PC-3 (cell line): ENCODE measurements at places on chromosomes 11 and 22. TPM values are rescaled to one million over a fixed set of nuclear protein-coding genes. Genes with fewer than 3 reads are reported as not detected.
A peak's percentile ranks its signal among the peaks of the same experiment; 100 is the strongest.

Gene CFAP68
- total RNA-seq = 26.0 and 27.4 TPM in 2 replicates

GRCh38 chr11:5713695-5714094 is 22.6 kb upstream of the OR56B1 start:
- H3K27ac ChIP-seq = no peak overlapping the region
- no peak overlapping the region for H3K4me3 ChIP-seq
- H3K4me1 ChIP-seq = no peaks in the 10 kb centered on the region

DNA sequence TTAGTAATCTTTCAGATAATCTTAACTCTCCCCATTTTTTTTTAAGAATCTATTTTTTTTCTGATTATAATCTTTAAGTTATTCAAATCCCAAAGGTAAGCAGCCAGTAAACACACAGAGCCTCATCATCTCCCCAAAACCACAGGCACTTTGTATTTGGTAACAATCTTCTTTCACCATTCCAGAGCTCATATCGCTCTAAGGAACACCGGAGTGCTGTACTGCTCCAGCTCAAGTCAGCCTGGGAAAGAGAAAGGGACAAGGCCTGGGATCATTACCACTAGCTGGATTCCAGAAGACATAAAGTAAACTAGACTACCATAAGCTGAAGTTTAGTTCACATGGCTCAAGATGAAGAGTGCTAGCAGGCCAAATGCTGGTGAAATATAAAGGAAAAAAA is 73.0 kb upstream of the APOA1 start:
- no peaks in the 10 kb centered on the region for H3K27me3 ChIP-seq
- peaks cover 20% of the 10 kb centered on the region for H3K4me1 ChIP-seq
- H3K27ac ChIP-seq = no peak overlapping the region
- no peak overlapping the region for H3K4me3 ChIP-seq
- H3K36me3 ChIP-seq = no peaks in the 10 kb centered on the region

DNA sequence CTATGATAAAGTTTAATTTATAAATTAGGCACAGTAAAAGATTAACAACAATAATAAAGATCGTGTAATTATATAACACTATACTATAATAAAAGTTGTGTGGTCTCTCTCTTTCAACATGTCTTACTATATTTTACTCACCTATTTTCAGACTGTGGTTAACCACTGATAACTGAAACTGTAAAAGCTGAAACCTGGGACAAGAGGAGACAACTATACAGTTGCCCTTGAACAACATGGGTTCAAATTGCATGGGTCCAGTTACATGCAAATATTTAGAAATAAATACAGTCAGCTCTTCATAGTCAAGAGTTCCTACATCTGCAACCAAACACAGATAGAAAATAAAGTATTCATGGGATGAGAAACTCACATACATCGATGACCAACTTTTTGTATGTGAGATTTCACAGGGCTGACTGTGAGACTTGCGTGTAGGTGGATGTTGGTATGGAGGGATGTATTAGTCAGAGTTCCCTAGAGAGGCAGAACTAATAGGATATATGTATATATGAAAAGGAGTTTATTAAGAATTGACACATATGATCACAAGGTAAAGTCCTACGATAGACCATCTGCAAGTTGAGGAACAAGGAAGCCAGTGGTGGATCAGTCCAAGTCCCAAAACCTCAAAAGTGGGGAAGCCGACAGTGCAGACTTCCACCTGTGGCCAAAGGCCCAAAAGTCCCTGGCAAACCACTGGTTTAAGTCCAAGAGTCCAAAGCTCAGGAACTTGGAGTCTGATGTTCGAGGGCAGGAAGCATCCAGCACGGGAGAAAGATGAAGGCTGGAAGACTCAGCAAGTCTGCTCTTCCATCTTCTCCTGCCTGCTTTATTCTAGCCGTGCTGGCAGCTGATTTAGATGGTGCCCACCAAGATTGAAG is 359.5 kb downstream of the INSC start:
- no peaks in the 10 kb centered on the region for H3K36me3 ChIP-seq
- no peaks in the 10 kb centered on the region for H3K27me3 ChIP-seq
- H3K4me1 ChIP-seq = no peaks in the 10 kb centered on the region
- DNase-seq = no peak

DNA sequence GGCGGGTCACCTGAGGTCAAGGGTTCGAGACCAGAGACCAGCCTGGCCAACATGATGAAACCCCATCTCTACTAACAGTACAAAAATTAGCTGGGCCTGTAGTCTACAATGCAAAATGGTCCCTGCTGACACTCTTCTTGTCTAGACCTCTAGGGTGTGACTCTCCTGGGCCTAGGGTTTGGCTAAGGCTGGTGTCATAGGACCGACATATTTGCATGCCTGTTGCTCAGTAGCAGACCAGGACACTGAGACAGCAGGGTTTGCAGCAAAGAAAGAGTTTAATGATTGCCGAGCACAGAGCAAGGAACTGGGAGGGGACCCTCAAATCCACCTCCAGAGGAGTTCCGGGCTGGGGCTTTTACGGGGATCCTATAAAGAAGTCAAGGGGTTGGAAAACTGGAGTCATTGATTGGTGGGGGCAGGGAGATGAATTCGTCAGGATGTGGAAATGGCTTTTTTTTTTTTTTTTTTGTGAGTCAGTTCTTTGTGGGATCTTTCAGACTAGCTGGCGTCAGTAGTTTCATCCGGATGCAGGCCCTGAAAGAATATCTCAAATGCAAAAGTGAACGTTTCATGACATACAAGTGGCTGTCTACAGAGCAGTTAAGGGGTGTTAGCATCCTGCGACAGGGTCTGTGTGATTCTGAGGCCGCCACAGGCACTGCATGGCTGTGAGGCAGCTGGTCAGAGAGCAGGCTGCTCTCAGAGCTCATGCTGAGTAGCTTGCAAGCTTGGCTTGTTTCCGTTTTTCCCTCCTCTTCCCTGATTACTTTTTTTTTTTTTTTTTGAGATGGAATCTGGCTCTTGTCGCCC is 27.2 kb upstream of the A4GALT start:
- H3K27me3 ChIP-seq = no peaks in the 10 kb centered on the region
- no peak for DNase-seq
- no peaks in the 10 kb centered on the region for H3K4me1 ChIP-seq
- no peak overlapping the region for H3K4me3 ChIP-seq
- H3K36me3 ChIP-seq = no peaks in the 10 kb centered on the region

- no peak overlapping the region for H3K4me3 ChIP-seq
- no peak overlapping the region for H3K27ac ChIP-seq
- no peaks in the 10 kb centered on the region for H3K27me3 ChIP-seq
- no peaks in the 10 kb centered on the region for H3K4me1 ChIP-seq
- H3K36me3 ChIP-seq = no peaks in the 10 kb centered on the region
- no peak for DNase-seq
Measured at GRCh38 chr22:40216041-40216756, 38.5 kb downstream of the TNRC6B start.

GRCh38 chr11:64729851-64730382 is 6.9 kb upstream of the NRXN2 start:
- H3K36me3 ChIP-seq = no peaks in the 10 kb centered on the region
- H3K27ac ChIP-seq = no peak overlapping the region
- H3K4me1 ChIP-seq = no peaks in the 10 kb centered on the region
- DNase-seq = peak; percentile 19

DNA sequence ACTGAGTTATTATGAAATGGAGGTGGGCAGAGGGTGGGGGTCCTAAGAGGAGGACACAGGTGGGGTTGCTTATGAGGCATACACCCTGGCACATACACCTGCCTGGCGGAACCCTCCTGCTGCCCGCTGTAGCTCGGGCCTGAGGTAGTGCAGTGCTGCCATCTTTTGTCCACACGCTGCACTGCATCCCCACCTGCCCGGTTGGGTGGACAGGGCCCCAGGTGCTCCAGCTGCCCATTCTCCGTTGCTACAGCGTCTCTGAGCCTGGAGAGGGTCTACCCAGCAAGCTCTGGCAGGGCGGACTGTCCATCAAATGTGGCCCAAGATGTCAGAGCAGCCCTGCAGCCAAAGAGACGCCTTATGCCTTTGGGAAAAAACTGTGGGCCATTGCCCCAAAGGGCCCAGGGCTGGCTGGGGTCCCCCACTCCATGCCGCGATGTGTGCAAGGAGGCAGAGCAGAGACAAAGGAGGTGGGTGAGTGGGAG is 131.2 kb downstream of the BUD13 start:
- no peaks in the 10 kb centered on the region for H3K4me1 ChIP-seq
- no peak overlapping the region for H3K4me3 ChIP-seq
- no peak overlapping the region for H3K27ac ChIP-seq
- H3K27me3 ChIP-seq = peaks cover 39% of the 10 kb centered on the region

DNA sequence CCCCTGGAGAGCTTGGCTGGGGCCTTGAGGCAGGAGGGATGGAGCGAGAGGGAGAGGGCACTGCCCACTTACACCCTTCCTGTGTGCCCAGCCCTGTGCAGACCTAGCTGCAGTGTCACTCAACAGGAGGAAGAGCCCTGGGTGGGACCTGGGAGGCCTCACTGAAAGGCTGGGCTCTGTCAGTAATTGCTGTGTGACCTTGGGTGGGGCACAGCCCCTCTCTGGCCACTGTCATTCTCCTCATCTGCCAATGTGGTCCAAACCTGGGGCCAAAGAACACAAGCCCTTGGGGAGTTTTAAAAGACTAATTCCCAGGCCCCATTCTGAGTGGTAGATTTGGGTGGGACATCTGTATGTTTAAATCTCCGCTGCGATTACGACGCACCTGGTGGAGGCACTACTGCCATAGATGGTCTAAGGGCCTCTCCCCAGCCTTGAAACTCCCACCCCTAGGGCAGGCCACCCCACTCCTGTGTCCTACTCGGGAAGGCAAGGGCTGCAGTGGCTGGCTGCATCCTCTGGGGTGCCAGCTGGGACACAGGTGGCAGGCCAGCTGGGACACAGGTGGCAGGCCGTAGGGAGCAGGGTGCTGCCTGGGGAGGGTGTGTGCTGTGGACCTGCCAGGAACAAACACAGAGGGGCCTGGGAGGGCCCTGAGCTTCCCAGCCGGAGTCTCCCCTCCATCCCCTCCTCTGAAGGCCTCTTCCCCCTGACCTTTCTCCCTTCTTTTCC is 12.3 kb upstream of the SOX10 start:
- H3K4me1 ChIP-seq = peaks cover 14% of the 10 kb centered on the region
- no peaks in the 10 kb centered on the region for H3K27me3 ChIP-seq
- DNase-seq = no peak
- no peak overlapping the region for H3K27ac ChIP-seq

- DNase-seq = peak; percentile 46
- H3K27me3 ChIP-seq = no peaks in the 10 kb centered on the region
- no peaks in the 10 kb centered on the region for H3K36me3 ChIP-seq
- no peaks in the 10 kb centered on the region for H3K4me1 ChIP-seq
Measured at GRCh38 chr11:95453616-95454171, 222.7 kb upstream of the SESN3 start.

GRCh38 chr11:122954455-122954854 is 27.2 kb downstream of the BSX start:
- H3K36me3 ChIP-seq = no peaks in the 10 kb centered on the region
- H3K27me3 ChIP-seq = no peaks in the 10 kb centered on the region
- no peaks in the 10 kb centered on the region for H3K4me1 ChIP-seq
- no peak overlapping the region for H3K4me3 ChIP-seq

Gene NF2
- 113 and 154 TPM in 2 replicates for total RNA-seq

Gene BBOX1
- total RNA-seq = not detected in 2 replicates

DNA sequence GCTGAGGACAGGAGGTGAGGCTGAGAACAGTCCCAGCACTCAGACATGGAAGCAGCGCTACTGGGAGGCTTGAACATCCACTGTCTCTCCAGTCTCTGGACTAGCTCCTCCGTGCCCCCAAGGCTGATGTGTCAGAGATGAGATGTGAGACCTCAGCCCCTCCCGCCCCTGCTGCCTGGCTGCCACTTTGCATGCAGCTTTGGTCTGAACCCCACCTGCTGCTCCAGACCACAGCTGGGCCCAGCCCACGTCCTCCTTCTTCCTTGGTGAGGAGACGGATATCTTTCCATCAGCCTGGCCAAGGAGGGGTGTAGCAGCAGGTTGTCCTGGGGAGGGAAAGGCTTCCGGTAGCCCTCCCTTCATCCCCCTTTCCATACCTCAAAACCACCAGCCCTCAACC is 148.0 kb upstream of the B3GAT1 start:
- no peaks in the 10 kb centered on the region for H3K4me1 ChIP-seq
- DNase-seq = no peak
- H3K36me3 ChIP-seq = no peaks in the 10 kb centered on the region
- H3K27ac ChIP-seq = no peak overlapping the region
- no peak overlapping the region for H3K4me3 ChIP-seq

DNA sequence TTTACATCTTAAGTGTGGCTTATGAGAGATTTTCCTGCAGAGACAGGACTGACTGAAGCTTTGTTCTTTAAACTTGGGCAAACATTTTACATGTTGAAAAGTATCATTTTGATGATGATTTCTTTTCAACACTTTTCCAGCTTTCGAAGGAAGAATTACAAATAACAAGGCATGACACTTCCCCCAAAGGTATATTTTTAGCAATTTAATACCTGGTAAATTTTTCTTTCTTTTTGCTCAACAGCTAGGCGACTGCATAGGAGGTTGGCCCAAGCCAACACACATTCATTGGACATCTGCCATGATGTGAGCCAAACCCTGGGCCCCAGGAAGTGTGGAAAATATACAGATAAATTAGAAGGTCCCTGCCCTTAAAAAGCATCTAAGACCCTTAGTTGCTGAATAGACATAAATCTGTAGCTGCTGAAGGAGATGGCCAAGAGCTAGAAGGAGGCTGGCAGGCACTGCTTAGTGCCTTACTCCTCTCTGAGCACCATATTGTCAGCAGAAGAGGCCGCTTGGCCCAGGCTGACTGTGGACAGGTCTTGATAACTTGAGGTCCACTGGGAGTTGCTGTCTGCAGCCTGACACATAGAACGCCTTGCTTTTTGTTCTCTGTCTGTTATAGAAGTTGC is 53.3 kb upstream of the CD44 start:
- H3K4me1 ChIP-seq = peaks cover 26% of the 10 kb centered on the region
- no peak for DNase-seq
- no peak overlapping the region for H3K4me3 ChIP-seq
- no peaks in the 10 kb centered on the region for H3K27me3 ChIP-seq
- H3K36me3 ChIP-seq = no peaks in the 10 kb centered on the region
- no peak overlapping the region for H3K27ac ChIP-seq

DNA sequence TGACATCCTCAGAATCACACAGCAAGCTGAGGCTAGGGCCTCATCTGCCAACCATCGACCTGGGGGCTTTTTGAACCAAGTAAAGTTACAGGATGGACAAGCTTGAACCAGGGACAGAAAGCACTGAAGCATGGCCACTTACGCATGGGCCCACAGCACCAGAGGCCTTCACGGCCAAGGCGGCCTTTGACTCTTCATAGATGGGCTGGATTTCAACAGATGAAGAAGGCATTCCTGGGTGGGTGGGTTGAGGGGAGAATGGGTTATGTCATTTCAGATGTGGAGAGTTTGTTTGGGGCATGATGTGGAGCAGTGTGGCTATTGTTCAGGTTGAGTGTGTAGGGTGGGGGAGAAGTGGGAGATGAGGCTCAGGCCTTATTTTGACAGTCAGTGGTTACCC is 60.2 kb downstream of the LRRC32 start:
- H3K36me3 ChIP-seq = no peaks in the 10 kb centered on the region
- DNase-seq = no peak
- H3K4me3 ChIP-seq = no peak overlapping the region
- no peaks in the 10 kb centered on the region for H3K4me1 ChIP-seq
- H3K27ac ChIP-seq = no peak overlapping the region
- H3K27me3 ChIP-seq = no peaks in the 10 kb centered on the region

Gene MAML2
- 10.3 and 10.9 TPM in 2 replicates for total RNA-seq
